ENCODE measurements at places on chromosomes 3 and 15. TPM values are rescaled to one million over a fixed set of nuclear protein-coding genes. Genes with fewer than 3 reads are reported as not detected.

The MESP2 gene
- 2.8 TPM for total RNA-seq

The TEX55 gene
- total RNA-seq, result not detected

The RLBP1 gene
- total RNA-seq, result 102 TPM

The EIF4E3 gene
- total RNA-seq, result 17.3 TPM

The CYP11A1 gene
- total RNA-seq, result 1.0 TPM

The VIPR1 gene
- 3.7 TPM for total RNA-seq

The MYRIP gene
- total RNA-seq, result 8.6 TPM

The RTP1 gene
- total RNA-seq, result not detected

The ARIH1 gene
- 80.1 TPM for total RNA-seq

The SRP14 gene
- 252 TPM for total RNA-seq

The EPHB1 gene
- total RNA-seq, result 8.7 TPM

The IQSEC1 gene
- 127 TPM for total RNA-seq
